ENCODE measurements at places on chromosomes 16 and 17. TPM values are rescaled to one million over a fixed set of nuclear protein-coding genes. Genes with fewer than 3 reads are reported as not detected.

Gene PIPOX
- total RNA-seq, result 2.0 TPM

- H3K4me3 ChIP-seq, result peak overlapping the region; percentile 51
- H3K4me1 ChIP-seq, result peaks cover 95% of the 10 kb centered on the region
- H3K27ac ChIP-seq, result peak overlapping the region; percentile 82
- DNase-seq, result peak; percentile 43
Measured at GRCh38 chr16:17364319-17365210, 106.2 kb downstream of the XYLT1 start.

DNA sequence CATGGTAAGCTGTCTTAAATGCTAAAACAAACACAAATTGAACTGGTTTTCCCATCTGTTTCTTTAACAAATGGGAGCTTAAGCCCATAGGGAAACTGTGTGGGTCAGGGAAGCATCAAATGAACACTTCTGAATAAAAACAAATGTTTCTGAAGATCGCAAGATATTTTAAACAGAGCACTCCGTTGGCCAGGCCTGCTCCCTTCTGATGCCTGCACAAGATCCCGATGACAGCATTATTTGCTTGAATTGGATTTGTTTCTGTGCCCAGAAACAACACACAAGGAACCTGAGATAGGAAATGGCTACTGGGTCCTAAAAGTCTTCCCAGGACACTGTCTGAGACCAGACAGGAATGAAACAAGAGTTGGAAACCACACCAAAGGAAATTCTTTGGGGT, 425.8 kb upstream of the ZFHX3 start:
- H3K36me3 ChIP-seq, result no peaks in the 10 kb centered on the region
- no peak for DNase-seq
- no peak overlapping the region for H3K4me3 ChIP-seq
- no peaks in the 10 kb centered on the region for H3K4me1 ChIP-seq

Gene HNF1B
- 3.2 TPM for total RNA-seq

Gene KCNAB3
- 8.4 TPM for total RNA-seq

- peaks cover 49% of the 10 kb centered on the region for H3K4me1 ChIP-seq
- peaks cover 54% of the 10 kb centered on the region for H3K36me3 ChIP-seq
- peak overlapping the region; percentile 94 for H3K4me3 ChIP-seq
- DNase-seq, result peak; percentile 83
- no peaks in the 10 kb centered on the region for H3K27me3 ChIP-seq
- peak overlapping the region; percentile 100 for H3K27ac ChIP-seq
Measured at GRCh38 chr17:77449908-77450741, 309.4 kb downstream of the SEC14L1 start.

- no peaks in the 10 kb centered on the region for H3K36me3 ChIP-seq
- H3K4me1 ChIP-seq, result peaks cover 30% of the 10 kb centered on the region
- H3K27ac ChIP-seq, result no peak overlapping the region
- H3K27me3 ChIP-seq, result no peaks in the 10 kb centered on the region
- DNase-seq, result no peak
Measured at GRCh38 chr17:17039911-17040310, 2.3 kb upstream of the MPRIP start.

DNA sequence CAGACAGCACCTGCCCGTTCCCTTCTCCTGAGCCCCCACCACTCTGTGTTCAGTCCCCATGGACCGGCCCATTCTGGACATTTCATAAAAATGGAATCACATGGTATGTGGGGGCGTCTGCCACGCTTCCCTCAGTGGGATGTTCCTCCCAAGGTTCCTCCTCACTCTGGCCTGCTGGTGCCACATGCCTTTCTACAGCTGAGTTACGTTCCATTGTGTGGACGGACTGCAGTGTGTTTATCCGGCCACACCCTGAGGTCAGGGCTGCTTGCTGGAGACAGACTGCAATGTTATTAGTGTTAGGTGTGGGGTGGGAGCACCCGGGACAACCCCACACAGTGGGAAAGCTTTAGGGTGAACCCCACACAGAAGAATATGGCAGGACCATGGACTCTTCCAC, 5.9 kb upstream of the AATK start:
- H3K36me3 ChIP-seq, result no peaks in the 10 kb centered on the region
- H3K4me1 ChIP-seq, result no peaks in the 10 kb centered on the region
- H3K27me3 ChIP-seq, result peaks cover 8% of the 10 kb centered on the region
- no peak for DNase-seq

Gene GNG13
- not detected for total RNA-seq

- peaks cover 10% of the 10 kb centered on the region for H3K4me1 ChIP-seq
- no peak for DNase-seq
- no peak overlapping the region for H3K4me3 ChIP-seq
- H3K27ac ChIP-seq, result no peak overlapping the region
- peaks cover 1% of the 10 kb centered on the region for H3K36me3 ChIP-seq
Measured at GRCh38 chr17:63185420-63185819, 219.4 kb downstream of the TANC2 start.

Gene MYH1
- not detected for total RNA-seq

GRCh38 chr17:62705156-62705777, 77.8 kb downstream of the MRC2 start:
- H3K4me3 ChIP-seq, result peak overlapping the region; percentile 20
- H3K4me1 ChIP-seq, result peaks cover 13% of the 10 kb centered on the region
- H3K36me3 ChIP-seq, result no peaks in the 10 kb centered on the region
- no peak overlapping the region for H3K27ac ChIP-seq
- peaks cover 23% of the 10 kb centered on the region for H3K27me3 ChIP-seq

- no peaks in the 10 kb centered on the region for H3K27me3 ChIP-seq
- no peak overlapping the region for H3K27ac ChIP-seq
- H3K4me1 ChIP-seq, result no peaks in the 10 kb centered on the region
Measured at GRCh38 chr17:28529013-28529400, 22.9 kb downstream of the FOXN1 start.

Gene ARHGAP23
- total RNA-seq, result 0.66 TPM

Gene ABCA6
- total RNA-seq, result 0.10 TPM

- no peak overlapping the region for H3K27ac ChIP-seq
- no peak for DNase-seq
- H3K4me3 ChIP-seq, result no peak overlapping the region
- no peaks in the 10 kb centered on the region for H3K4me1 ChIP-seq
- peaks cover 3% of the 10 kb centered on the region for H3K36me3 ChIP-seq
Measured at GRCh38 chr16:31133046-31133501, 2.5 kb downstream of the PRSS8 start.

GRCh38 chr17:49552070-49552751, 23.5 kb upstream of the NXPH3 start:
- no peak overlapping the region for H3K27ac ChIP-seq
- no peaks in the 10 kb centered on the region for H3K36me3 ChIP-seq
- H3K27me3 ChIP-seq, result peaks cover under 1% of the 10 kb centered on the region
- no peak overlapping the region for H3K4me3 ChIP-seq

GRCh38 chr17:82892899-82893565, 53.2 kb upstream of the ZNF750 start:
- peaks cover 24% of the 10 kb centered on the region for H3K36me3 ChIP-seq
- H3K27me3 ChIP-seq, result no peaks in the 10 kb centered on the region
- H3K27ac ChIP-seq, result peak overlapping the region; percentile 85
- DNase-seq, result peak; percentile 48

Gene CACNG1
- total RNA-seq, result not detected

DNA sequence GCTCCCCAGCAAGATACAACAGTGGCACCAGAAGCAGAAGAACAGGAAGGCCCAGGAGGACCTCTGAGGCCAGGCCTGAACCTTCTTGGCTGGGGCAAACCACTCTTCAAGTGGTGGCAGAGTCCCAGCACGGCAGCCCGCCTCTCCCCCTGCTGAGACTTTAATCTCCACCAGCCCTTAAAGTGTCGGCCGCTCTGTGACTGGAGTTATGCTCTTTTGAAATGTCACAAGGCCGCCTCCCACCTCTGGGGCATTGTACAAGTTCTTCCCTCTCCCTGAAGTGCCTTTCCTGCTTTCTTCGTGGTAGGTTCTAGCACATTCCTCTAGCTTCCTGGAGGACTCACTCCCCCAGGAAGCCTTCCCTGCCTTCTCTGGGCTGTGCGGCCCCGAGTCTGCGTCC, 11.9 kb downstream of the CES3 start:
- no peak overlapping the region for H3K4me3 ChIP-seq
- H3K36me3 ChIP-seq, result no peaks in the 10 kb centered on the region
- no peak for DNase-seq

Gene C17orf78
- not detected for total RNA-seq

All from activated naive CD8-positive, alpha-beta T cell treated with anti-CD3 and anti-CD28 coated beads for 36 hours (primary cell).